ENCODE measurements at places on chromosomes 6 and 20.

- no peak overlapping the region for H3K4me3 ChIP-seq
- H3K4me1 ChIP-seq = no peaks in the 10 kb centered on the region
- H3K36me3 ChIP-seq = no peaks in the 10 kb centered on the region
- no peaks in the 10 kb centered on the region for H3K27me3 ChIP-seq
- no peak overlapping the region for H3K27ac ChIP-seq
- DNase-seq = no peak
Observed at GRCh38 chr6:16305246-16305725, 66.9 kb downstream of the GMPR start.

DNA sequence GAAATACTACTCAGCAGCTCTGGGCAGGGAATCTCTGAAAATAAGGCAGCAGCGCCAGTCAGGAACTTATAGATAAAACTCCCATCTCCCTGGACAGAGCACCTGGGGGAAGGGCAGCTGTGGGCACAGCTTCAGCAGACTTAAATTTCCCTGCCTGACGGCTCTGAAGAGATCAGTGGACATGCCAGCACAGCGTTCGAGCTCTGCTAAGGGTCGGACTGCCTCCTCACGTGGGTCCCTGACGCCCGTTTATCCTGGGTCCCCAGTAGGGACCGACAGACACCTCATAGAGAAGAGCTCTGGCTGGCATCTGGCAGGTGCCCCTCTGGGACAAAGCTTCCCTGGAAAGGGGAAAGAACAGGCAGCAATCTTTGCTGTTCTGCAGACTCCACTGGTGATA is 59.0 kb downstream of the COL21A1 start:
- DNase-seq = no peak
- H3K4me3 ChIP-seq = no peak overlapping the region
- no peaks in the 10 kb centered on the region for H3K27me3 ChIP-seq
- no peak overlapping the region for H3K27ac ChIP-seq
- no peaks in the 10 kb centered on the region for H3K4me1 ChIP-seq

- no peak for DNase-seq
- no peaks in the 10 kb centered on the region for H3K27me3 ChIP-seq
- no peak overlapping the region for H3K4me3 ChIP-seq
- no peaks in the 10 kb centered on the region for H3K4me1 ChIP-seq
- no peak overlapping the region for H3K27ac ChIP-seq
Observed at GRCh38 chr6:90596967-90597539, 10.2 kb upstream of the MAP3K7 start.

- no peaks in the 10 kb centered on the region for H3K27me3 ChIP-seq
- H3K36me3 ChIP-seq = peaks cover 20% of the 10 kb centered on the region
- no peak overlapping the region for H3K27ac ChIP-seq
Observed at GRCh38 chr20:36792422-36792821, 18.9 kb upstream of the DSN1 start.

GRCh38 chr20:16535277-16535676 is 38.0 kb downstream of the KIF16B start:
- H3K27ac ChIP-seq = no peak overlapping the region
- peaks cover 5% of the 10 kb centered on the region for H3K4me1 ChIP-seq
- no peaks in the 10 kb centered on the region for H3K27me3 ChIP-seq
- no peak for DNase-seq
- no peaks in the 10 kb centered on the region for H3K36me3 ChIP-seq

- DNase-seq = no peak
- H3K4me3 ChIP-seq = no peak overlapping the region
- no peaks in the 10 kb centered on the region for H3K27me3 ChIP-seq
- no peaks in the 10 kb centered on the region for H3K36me3 ChIP-seq
Observed at GRCh38 chr20:46509523-46509922, 3.8 kb downstream of the ZNF334 start.

- H3K4me1 ChIP-seq = peaks cover under 1% of the 10 kb centered on the region
- DNase-seq = no peak
- H3K27ac ChIP-seq = no peak overlapping the region
- no peaks in the 10 kb centered on the region for H3K27me3 ChIP-seq
Observed at GRCh38 chr20:41462372-41463161, 95.9 kb upstream of the EMILIN3 start.

GRCh38 chr20:51382986-51383821 is 159.3 kb downstream of the NFATC2 start:
- H3K36me3 ChIP-seq = no peaks in the 10 kb centered on the region
- DNase-seq = no peak
- peaks cover 11% of the 10 kb centered on the region for H3K27me3 ChIP-seq
- H3K27ac ChIP-seq = no peak overlapping the region

- no peaks in the 10 kb centered on the region for H3K4me1 ChIP-seq
- H3K27me3 ChIP-seq = no peaks in the 10 kb centered on the region
- no peak overlapping the region for H3K27ac ChIP-seq
- no peak overlapping the region for H3K4me3 ChIP-seq
- DNase-seq = no peak
Observed at GRCh38 chr20:10402938-10403608, 30.9 kb downstream of the MKKS start.

- H3K27ac ChIP-seq = no peak overlapping the region
- H3K36me3 ChIP-seq = no peaks in the 10 kb centered on the region
- H3K27me3 ChIP-seq = no peaks in the 10 kb centered on the region
- no peaks in the 10 kb centered on the region for H3K4me1 ChIP-seq
- DNase-seq = no peak
Observed at GRCh38 chr6:19440531-19440930, 396.6 kb upstream of the ID4 start.

DNA sequence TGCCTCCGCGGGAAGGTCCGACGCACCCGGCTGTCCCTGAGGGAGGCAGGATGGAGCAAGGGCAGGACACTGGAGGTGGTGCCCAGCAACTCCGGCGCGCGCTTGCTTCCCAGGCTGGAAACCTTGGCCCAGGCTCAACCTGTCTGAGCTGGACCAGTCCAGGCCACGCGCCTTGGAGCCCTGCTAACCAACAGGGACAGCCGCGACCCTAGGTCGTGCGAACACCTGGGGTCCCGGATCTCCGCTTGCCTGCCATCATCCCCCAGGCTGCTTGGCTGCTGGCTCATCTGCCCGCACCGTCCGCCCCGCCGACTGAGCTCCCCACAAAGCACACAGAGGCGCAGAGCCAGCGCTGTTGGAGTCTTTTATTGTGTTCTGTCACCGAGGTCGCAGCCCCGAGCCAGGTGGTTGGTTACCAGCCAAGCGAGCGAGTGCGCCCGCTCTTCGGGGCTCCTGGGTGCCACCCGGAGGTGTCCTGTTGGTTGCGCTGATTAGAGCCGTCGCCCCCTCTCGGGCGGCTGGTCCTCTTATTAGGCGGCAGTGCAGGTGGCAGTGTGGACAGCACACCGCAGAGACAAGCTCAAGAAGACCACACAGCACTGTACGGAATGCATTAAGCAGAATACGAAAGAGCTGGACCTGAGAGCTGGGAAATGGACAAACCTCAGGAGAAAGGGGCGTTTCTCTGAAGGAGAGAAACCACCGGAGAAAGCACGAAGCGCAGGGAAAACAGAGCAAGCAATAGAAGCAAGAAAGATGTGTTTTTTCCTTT is 3.8 kb downstream of the COL12A1 start:
- no peak for DNase-seq
- H3K27me3 ChIP-seq = no peaks in the 10 kb centered on the region
- peak overlapping the region; percentile 28 for H3K4me3 ChIP-seq
- peaks cover 28% of the 10 kb centered on the region for H3K4me1 ChIP-seq
- peak overlapping the region; percentile 55 for H3K27ac ChIP-seq

GRCh38 chr20:40293740-40294139 is 395.3 kb downstream of the MAFB start:
- no peak overlapping the region for H3K27ac ChIP-seq
- no peak overlapping the region for H3K4me3 ChIP-seq
- no peaks in the 10 kb centered on the region for H3K4me1 ChIP-seq
- H3K27me3 ChIP-seq = peaks cover 4% of the 10 kb centered on the region
- no peak for DNase-seq

DNA sequence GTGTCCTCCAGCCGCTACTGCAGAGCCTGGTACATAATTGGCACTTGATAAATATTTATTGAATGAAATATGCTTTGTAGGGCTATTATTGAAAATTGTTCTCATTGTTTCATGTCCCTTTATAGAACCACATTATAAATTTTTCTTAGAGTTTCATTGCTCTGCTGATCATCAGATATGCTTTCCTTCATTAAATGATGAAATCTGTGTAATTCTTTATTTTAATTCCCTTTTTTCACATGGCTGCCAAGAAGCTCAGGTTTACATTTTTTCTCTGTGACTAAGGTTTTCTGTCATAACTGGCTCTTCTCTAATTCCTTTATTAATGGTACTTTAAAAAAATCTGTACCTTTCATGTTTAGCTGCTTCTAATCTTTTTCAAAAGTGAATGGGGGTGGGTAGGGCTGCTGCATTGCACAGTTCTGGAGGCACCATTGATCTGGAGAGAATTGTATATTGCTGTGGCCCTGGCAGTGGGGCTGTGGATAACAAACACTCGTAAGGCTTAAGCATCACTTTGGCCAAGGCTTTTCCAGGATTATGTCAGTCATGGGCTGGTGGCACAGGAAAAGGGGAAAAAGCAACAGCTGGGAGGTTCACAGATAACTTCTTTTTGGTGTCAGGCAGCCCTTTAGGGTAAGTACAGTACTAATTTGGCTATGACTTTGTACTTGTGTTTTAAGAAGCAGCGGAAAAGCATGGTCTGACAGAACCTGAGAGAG is 43.8 kb downstream of the ARFGEF2 start:
- H3K36me3 ChIP-seq = peaks cover 15% of the 10 kb centered on the region
- no peaks in the 10 kb centered on the region for H3K4me1 ChIP-seq
- H3K27ac ChIP-seq = no peak overlapping the region
- DNase-seq = no peak
- no peak overlapping the region for H3K4me3 ChIP-seq

- H3K4me1 ChIP-seq = no peaks in the 10 kb centered on the region
- no peaks in the 10 kb centered on the region for H3K27me3 ChIP-seq
- H3K27ac ChIP-seq = no peak overlapping the region
- H3K4me3 ChIP-seq = no peak overlapping the region
- no peak for DNase-seq
Observed at GRCh38 chr6:132698608-132699007, 15.2 kb downstream of the VNN1 start.

All from keratinocyte (primary cell).